ENCODE measurements at places on chromosomes 1 and 21.

GRCh38 chr1:239886266-239886665, 205.4 kb upstream of the FMN2 start:
- no peaks in the 10 kb centered on the region for H3K4me1 ChIP-seq
- no peak overlapping the region for H3K4me3 ChIP-seq
- no peak for DNase-seq
- no peaks in the 10 kb centered on the region for H3K27me3 ChIP-seq

DNA sequence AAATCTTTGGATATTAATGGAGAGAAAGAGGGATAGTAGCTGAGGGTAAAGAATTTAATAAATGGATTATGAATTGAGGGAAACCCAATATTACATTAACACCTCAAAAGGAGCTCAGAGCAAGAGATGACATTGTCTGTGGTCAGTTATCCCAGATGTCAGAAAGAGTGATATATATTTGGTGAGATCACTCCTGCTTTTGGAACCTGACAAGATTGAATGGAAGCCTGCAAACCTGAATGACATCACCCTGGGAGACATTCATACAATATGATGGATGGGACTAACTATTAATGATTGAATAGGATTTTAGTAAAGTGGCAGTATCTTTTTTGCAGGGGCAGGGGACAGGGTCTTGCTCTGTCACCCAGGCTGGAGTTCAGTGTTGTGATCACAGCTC, 6.8 kb upstream of the IFI6 start:
- DNase-seq = no peak
- H3K27ac ChIP-seq = no peak overlapping the region
- H3K4me3 ChIP-seq = no peak overlapping the region
- H3K4me1 ChIP-seq = no peaks in the 10 kb centered on the region

- no peaks in the 10 kb centered on the region for H3K36me3 ChIP-seq
- no peaks in the 10 kb centered on the region for H3K27me3 ChIP-seq
- H3K4me3 ChIP-seq = no peak overlapping the region
- no peak overlapping the region for H3K27ac ChIP-seq
Measured at GRCh38 chr21:34561806-34562205, 49.8 kb upstream of the KCNE1 start.

- no peaks in the 10 kb centered on the region for H3K36me3 ChIP-seq
- H3K4me3 ChIP-seq = no peak overlapping the region
- peaks cover 83% of the 10 kb centered on the region for H3K4me1 ChIP-seq
Measured at GRCh38 chr1:207923121-207923520, 12.2 kb upstream of the CD34 start.

Measured in left ventricle myocardium inferior (tissue), 1 donor.